ENCODE measurements at places on chromosomes 7 and 10.

GRCh38 chr7:36535866-36536664 is 146.4 kb downstream of the ANLN start:
- DNase-seq: no peak

DNA sequence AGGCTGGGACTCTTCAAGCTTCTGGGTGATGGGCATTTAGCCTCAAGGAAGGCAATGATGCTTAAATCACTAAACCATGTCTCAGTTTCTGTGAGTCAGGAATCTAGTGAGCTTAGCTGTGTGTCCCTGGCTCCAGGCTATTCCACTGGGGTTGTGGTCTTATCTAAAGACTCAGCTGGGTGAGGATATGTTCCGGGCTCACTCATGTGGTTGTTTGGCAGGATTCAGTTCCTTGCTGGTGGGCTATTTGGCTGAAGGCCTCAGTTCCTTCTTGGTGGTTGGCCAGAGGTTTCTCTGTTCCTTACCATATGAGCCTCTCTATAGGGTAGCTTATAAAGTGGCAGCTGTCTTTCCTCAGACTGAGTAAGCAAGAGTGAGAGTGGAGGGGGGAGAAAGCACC is 12.0 kb downstream of the EVX1 start:
- DNase-seq: no peak

- DNase-seq: no peak
Observed at GRCh38 chr10:6282454-6282958, 79.8 kb downstream of the PFKFB3 start.

- no peak for DNase-seq
Observed at GRCh38 chr7:11548532-11548931, 283.5 kb downstream of the THSD7A start.

- DNase-seq: no peak
Observed at GRCh38 chr10:93148476-93148875, 74.8 kb downstream of the CYP26A1 start.

Data from NCI-H2029 (cell line).